ENCODE measurements at places on chromosomes 13 and 19. TPM values are rescaled to one million over a fixed set of nuclear protein-coding genes. Genes with fewer than 3 reads are reported as not detected.

The TGFBR3L gene
- 1.6 TPM for total RNA-seq

DNA sequence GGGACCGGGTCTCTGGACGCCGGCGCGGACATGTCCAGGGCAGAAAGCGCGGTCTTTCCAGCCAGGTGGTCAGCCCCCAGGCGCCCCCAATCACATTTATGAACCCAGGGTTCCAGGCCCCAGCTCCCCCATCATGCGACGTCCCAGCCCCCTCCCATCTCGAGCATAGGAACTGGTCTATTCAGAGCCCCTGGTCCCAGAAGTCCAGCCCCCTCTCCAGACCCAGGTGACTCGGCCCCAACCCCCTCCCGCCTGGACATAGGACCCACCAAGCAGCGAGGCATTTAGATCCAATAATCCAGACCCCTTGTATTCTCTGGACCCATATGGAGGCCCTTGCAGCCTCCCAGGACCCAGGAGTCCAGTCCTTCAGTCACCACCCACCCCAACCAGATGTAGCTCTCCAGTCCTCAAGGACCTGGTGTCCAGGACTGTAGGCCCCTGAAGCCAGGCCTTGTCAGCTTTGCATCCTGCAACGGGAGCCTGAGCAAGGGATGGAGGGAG lies 501 bp downstream of the APLP1 start:
- DNase-seq = no peak

The SIGLEC12 gene
- total RNA-seq = not detected

- DNase-seq = no peak
Measured at GRCh38 chr19:50974702-50975556, 5.5 kb upstream of the KLK6 start.

The EDNRB gene
- 0.07 TPM for total RNA-seq

GRCh38 chr13:25085125-25085742 lies 10.7 kb upstream of the PABPC3 start:
- DNase-seq = peak; percentile 72

GRCh38 chr19:52664461-52664860 lies 26.3 kb upstream of the ZNF83 start:
- no peak for DNase-seq

All from A673 (cell line).